ENCODE measurements at places on chromosomes 1 and 21. TPM values are rescaled to one million over a fixed set of nuclear protein-coding genes. Genes with fewer than 3 reads are reported as not detected.

PLA2G5 gene
- not detected for polyA plus RNA-seq

PARK7 gene
- polyA plus RNA-seq = 300 TPM

CYP2J2 gene
- not detected for polyA plus RNA-seq

RGS4 gene
- not detected for polyA plus RNA-seq

PRMT2 gene
- polyA plus RNA-seq = 101 TPM

ZNF362 gene
- 17.7 TPM for polyA plus RNA-seq

KISS1 gene
- not detected for polyA plus RNA-seq

HSD11B1 gene
- polyA plus RNA-seq = not detected

SIPA1L2 gene
- not detected for polyA plus RNA-seq

DNA sequence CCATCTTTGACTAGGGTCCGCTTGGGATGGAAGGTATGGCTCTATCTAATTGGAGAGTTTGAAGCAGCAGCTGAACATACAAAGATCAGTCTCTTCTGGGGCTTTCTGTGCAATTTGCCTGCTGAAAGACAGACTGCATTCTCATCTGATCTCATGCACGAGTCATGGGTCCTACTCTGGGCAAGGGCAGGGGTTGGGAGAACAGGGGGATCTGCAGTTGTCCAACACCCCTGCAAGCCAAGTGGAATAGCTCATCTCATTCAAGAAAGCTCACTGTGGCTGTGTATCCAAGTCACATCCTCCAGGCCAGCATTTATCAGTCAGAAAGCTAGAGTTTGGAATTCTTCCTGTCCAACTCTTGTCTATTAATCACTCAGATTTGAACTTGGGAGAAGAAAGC, 177.2 kb upstream of the C8B start:
- no peak for DNase-seq
- H3K4me1 ChIP-seq = no peaks in the 10 kb centered on the region
- peaks cover 11% of the 10 kb centered on the region for H3K27me3 ChIP-seq
- no peak overlapping the region for H3K4me3 ChIP-seq

- peaks cover 3% of the 10 kb centered on the region for H3K27me3 ChIP-seq
- DNase-seq = no peak
- no peaks in the 10 kb centered on the region for H3K36me3 ChIP-seq
Observed at GRCh38 chr1:240797050-240797449, 185.1 kb upstream of the GREM2 start.

GRCh38 chr1:168134132-168134531, 2.6 kb downstream of the GPR161 start:
- peaks cover 19% of the 10 kb centered on the region for H3K4me1 ChIP-seq
- no peak overlapping the region for H3K4me3 ChIP-seq
- peaks cover 8% of the 10 kb centered on the region for H3K36me3 ChIP-seq

DNA sequence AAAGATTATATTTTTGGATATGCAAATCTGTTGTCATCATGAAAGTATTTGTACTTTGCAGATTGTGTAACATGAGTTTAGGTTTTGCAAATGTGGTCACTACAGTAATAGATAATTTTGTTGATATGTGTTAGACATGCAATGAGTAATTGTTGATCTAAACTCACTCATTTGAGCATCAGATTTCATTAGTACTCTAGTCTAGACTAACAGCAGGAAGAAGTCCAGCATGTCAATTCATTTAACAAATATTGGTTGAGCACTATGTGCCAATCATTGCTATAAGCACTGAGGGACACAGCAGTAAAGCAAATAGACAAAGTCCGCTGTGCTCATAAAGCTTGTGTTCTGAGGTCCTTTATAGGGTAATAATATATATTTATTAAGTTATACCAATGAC, 350.0 kb downstream of the USP25 start:
- no peak overlapping the region for H3K4me3 ChIP-seq
- DNase-seq = no peak
- no peaks in the 10 kb centered on the region for H3K27me3 ChIP-seq
- H3K36me3 ChIP-seq = no peaks in the 10 kb centered on the region

DNA sequence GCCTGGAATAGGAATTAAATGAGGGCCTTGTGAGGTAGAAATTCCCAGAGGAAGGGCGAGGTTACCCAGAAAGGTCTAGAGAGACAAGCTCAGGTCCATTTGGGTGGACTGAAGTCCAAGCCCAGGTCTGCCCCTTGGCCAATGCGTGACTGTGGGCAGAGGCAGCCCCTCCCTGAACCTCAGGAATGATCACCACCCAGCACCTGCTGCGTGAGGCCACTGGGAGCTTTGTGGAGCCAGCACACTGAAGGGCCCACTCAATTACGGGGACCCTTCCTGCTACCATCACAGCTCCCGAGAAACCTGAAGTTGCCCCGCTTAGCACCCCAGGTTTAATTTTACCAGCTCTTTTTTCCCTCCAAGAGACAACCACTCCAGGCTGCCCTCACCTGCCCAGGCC, 6.5 kb upstream of the MATN1 start:
- no peaks in the 10 kb centered on the region for H3K27me3 ChIP-seq
- H3K36me3 ChIP-seq = peaks cover 14% of the 10 kb centered on the region
- DNase-seq = no peak
- H3K27ac ChIP-seq = peak overlapping the region; percentile 89
- peaks cover 63% of the 10 kb centered on the region for H3K4me1 ChIP-seq
- peak overlapping the region; percentile 68 for H3K4me3 ChIP-seq

GRCh38 chr1:44616991-44617702, 57.1 kb downstream of the TMEM53 start:
- no peaks in the 10 kb centered on the region for H3K27me3 ChIP-seq
- DNase-seq = no peak
- H3K4me3 ChIP-seq = no peak overlapping the region
- H3K36me3 ChIP-seq = no peaks in the 10 kb centered on the region

- H3K4me1 ChIP-seq = peaks cover 20% of the 10 kb centered on the region
- peaks cover 10% of the 10 kb centered on the region for H3K27me3 ChIP-seq
- no peak overlapping the region for H3K4me3 ChIP-seq
Observed at GRCh38 chr1:37999430-38000232, 5.7 kb downstream of the FHL3 start.

DNA sequence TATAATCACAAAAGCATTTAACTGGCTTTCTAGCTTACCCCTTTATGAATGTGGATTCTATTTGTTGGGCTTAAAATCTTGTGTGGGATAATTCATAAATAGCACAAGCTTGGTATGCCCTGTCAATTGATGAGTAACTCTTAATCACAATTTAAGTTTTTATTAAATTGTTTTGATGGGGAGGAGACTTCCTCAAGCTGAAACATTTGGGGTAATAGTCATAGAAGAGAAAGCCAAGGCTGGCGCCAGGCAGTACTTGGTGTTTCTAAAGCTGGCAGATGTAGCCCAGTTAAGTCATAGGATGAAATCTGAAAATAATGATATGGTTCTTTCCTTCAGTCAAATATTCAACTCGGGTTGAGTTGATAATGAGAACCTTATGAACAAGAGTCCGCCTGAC, 167.2 kb downstream of the FMN2 start:
- H3K27me3 ChIP-seq = no peaks in the 10 kb centered on the region
- H3K27ac ChIP-seq = no peak overlapping the region
- DNase-seq = no peak
- H3K4me1 ChIP-seq = no peaks in the 10 kb centered on the region
- no peak overlapping the region for H3K4me3 ChIP-seq
- H3K36me3 ChIP-seq = peaks cover 1% of the 10 kb centered on the region

GRCh38 chr1:193729429-193729828, 543.0 kb upstream of the B3GALT2 start:
- no peaks in the 10 kb centered on the region for H3K4me1 ChIP-seq
- H3K4me3 ChIP-seq = no peak overlapping the region
- no peaks in the 10 kb centered on the region for H3K36me3 ChIP-seq
- DNase-seq = no peak

DNA sequence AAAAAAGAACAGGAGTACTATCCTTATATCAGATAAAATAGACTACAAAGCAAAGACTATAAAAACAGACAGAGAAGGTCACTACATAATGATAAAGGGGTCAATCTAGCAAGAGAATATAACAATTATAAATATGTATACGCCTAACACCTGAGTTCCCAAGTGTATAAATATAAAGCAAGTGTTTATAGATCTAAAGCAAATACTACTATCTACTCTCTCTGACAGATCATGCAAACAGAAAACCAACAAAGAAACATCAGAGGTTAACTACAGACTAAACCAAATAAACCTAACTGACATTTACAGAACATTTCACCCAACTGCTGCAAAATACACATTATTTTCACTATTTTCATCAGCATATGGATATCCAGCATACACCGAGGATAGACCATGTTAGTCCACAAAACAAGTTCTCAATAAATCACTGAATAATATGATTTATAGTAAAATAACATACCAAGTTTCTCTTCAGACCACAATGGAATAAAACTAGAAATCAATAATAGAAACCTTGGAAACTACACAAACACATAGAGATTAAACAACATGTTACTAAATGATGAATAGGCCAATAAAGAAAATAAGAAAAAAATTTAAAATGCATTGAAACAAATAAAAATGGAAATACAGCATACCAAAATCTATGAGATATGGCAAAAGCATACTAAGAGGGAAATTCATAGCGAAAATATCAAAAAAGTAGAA, 22.7 kb downstream of the UCHL5 start:
- peaks cover 13% of the 10 kb centered on the region for H3K36me3 ChIP-seq
- no peak for DNase-seq
- H3K27ac ChIP-seq = no peak overlapping the region
- H3K4me3 ChIP-seq = no peak overlapping the region
- no peaks in the 10 kb centered on the region for H3K27me3 ChIP-seq
- H3K4me1 ChIP-seq = peaks cover 18% of the 10 kb centered on the region

DNA sequence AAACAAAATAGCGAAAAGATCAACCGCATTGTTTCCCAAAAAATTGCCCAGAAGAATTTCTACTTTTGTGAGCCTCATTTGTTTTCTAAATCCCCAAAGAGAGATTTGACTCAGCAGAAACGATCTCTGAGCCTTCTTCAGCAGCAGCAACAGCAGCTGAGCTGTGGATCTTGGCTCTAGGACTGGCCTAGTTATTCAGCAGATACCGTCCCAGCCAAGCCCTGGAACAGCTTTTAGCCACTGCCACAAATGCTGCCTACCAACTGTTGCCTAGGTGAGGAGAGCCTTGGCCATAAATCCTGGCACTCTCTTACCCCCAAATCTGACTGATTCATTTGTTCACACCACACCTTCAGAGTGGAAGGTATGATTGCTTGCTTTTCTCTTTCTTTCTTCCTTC, 320.1 kb downstream of the TGFB2 start:
- no peak for DNase-seq
- no peak overlapping the region for H3K27ac ChIP-seq
- no peaks in the 10 kb centered on the region for H3K4me1 ChIP-seq
- H3K27me3 ChIP-seq = no peaks in the 10 kb centered on the region
- no peak overlapping the region for H3K4me3 ChIP-seq

- no peak for DNase-seq
- H3K4me1 ChIP-seq = no peaks in the 10 kb centered on the region
- peaks cover 5% of the 10 kb centered on the region for H3K27me3 ChIP-seq
- H3K27ac ChIP-seq = no peak overlapping the region
Observed at GRCh38 chr1:233490488-233490887, 123.4 kb upstream of the KCNK1 start.

GRCh38 chr1:97560714-97561113, 360.1 kb downstream of the DPYD start:
- DNase-seq = no peak
- peak overlapping the region; percentile 67 for H3K27ac ChIP-seq
- no peaks in the 10 kb centered on the region for H3K36me3 ChIP-seq
- H3K4me3 ChIP-seq = no peak overlapping the region

GRCh38 chr1:200279810-200280411, 129.9 kb downstream of the ZNF281 start:
- H3K4me3 ChIP-seq = no peak overlapping the region
- no peaks in the 10 kb centered on the region for H3K27me3 ChIP-seq
- H3K4me1 ChIP-seq = peaks cover 11% of the 10 kb centered on the region
- H3K36me3 ChIP-seq = no peaks in the 10 kb centered on the region

DNA sequence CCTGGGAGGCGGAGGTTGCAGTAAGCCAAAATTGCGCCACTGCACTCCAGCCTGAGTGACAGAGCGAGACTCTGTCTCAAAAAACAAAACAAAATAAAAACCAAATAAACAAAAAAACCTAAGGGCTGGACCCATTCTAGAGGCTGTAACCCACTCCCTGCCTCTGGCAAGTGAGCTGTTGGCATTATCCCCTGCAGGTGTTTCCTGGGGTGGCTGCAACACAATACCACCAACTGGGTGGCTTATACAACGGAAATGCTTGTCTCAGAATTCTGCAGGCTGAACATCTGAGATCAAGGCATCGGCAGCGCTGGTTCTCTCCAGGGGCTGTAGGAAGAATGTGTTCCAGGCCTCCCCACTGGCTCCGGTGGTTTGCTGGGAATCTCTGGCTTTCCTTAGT, 15.2 kb downstream of the LRRC38 start:
- H3K4me1 ChIP-seq = peaks cover 10% of the 10 kb centered on the region
- H3K4me3 ChIP-seq = no peak overlapping the region
- H3K36me3 ChIP-seq = no peaks in the 10 kb centered on the region
- DNase-seq = no peak

DNA sequence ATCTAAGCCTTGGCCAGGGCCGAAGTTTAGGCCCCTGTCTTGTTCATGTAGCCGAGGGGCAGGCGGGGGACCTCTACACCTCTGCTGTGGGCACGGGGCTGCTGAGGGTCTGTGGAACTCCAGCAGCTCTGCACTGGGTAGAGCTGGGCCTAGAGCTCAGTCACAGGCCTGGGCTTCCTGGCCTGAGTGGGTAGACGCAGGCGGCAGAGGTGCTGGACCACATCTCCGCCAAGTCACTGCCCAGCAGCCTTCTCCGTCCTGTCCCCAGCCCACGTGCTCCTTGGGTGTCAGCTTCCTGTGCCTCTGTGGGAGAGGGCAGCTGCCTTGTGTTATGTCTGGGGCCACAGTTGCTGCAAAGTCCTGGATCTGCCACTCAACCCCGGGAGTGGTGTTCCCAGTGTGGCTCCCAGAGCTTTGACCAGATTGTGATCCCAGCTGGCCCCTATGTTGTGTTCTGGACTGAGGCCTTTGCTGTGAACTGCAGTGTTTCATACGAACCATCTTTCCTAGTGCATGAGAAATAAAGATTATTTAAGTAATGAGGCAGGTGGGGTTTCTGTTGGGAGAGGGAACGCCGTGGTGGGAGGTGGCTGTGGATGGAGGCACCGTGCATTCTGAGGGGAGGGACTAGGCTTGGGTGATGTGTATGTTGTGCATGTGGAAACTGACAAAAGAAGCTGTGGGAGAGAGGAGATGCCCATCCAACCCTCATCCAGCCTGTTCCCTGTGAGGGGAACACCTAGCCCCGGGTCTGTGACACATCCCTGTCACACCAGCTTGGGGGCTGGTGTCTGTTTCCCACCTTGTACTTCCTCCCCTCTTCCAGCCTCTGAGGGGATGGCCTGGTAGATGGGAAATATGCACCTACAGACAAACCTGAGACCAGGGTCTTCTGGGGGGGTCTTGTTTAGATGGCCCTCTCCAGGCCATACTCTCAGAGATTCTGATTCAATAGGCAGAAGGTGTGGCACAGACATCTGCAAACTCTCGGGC, 12.2 kb downstream of the AMPD2 start:
- H3K27ac ChIP-seq = no peak overlapping the region
- no peak for DNase-seq
- peaks cover 4% of the 10 kb centered on the region for H3K36me3 ChIP-seq
- no peaks in the 10 kb centered on the region for H3K4me1 ChIP-seq
- no peak overlapping the region for H3K4me3 ChIP-seq
- H3K27me3 ChIP-seq = no peaks in the 10 kb centered on the region

- DNase-seq = no peak
- H3K4me3 ChIP-seq = no peak overlapping the region
- H3K27me3 ChIP-seq = peaks cover 26% of the 10 kb centered on the region
- H3K36me3 ChIP-seq = peaks cover 9% of the 10 kb centered on the region
- no peaks in the 10 kb centered on the region for H3K4me1 ChIP-seq
- no peak overlapping the region for H3K27ac ChIP-seq
Observed at GRCh38 chr1:56816264-56816663, 2.9 kb downstream of the FYB2 start.

- H3K27ac ChIP-seq = no peak overlapping the region
- H3K36me3 ChIP-seq = no peaks in the 10 kb centered on the region
- no peak overlapping the region for H3K4me3 ChIP-seq
- peaks cover 6% of the 10 kb centered on the region for H3K27me3 ChIP-seq
Observed at GRCh38 chr1:8348777-8349472, 31.0 kb downstream of the SLC45A1 start.
